ENCODE measurements at places on chromosomes 5 and 9.

- DNase-seq, result no peak
These were observed 104.2 kb downstream of the RAPGEF6 start for GRCh38 chr5:131530706-131531331.

DNA sequence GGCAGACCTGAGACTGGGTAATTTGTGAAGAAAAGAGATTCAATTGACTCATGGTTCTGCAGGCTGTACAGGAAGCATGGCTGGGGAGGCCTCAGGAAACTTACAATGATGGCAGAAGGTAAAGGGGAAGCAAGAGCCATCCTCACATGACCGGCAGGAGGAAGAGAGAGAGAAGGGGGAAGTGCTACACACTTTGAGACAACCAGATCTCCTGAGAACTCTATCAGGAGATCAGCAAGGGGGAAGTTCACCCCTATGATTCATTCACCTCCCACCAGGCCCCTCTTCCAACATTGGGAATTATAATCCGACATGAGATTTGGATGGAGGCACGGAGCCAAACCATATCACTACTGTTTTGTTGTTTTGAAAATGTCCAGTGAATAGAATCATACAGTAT is 110.2 kb downstream of the DAPK1 start:
- DNase-seq, result no peak

DNA sequence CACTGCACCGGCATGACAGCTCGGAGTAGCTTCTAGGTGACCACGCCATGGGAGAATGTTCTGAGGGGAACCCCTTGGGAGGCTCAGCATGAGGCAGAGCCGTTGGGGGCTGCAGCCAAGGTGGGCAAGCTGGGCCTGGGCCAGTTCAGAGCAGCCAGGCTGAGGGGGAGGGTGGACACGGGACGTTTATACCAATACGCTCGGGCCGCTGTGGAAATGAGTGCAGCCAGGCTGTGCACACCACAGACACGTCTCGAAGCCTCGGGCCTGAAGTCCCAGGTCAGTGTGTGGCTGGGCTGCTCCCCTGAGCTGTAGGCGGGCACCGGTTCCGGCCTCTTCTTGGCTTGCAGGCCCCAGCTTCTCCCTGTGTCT is 28.9 kb upstream of the SLC12A7 start:
- no peak for DNase-seq

DNA sequence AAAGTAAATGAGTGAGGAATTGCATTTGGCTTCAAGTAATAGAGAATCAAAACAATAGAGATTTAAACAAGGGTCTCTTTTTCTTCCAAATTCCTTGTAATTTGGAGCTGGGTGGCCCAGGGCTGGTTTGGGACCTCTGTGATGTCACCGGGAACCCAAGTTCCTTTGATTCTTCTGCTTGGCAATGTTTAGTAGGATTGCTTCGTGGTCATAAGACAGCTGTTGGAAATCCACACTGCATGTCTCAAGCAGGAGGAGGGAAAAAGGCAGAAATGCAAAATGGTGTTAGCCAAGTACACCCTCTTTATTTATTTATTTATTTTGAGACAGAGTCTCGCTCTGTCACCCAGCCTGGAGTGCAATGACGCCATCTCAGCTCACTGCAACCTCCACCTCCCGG is 72.6 kb upstream of the IL12B start:
- no peak for DNase-seq

DNA sequence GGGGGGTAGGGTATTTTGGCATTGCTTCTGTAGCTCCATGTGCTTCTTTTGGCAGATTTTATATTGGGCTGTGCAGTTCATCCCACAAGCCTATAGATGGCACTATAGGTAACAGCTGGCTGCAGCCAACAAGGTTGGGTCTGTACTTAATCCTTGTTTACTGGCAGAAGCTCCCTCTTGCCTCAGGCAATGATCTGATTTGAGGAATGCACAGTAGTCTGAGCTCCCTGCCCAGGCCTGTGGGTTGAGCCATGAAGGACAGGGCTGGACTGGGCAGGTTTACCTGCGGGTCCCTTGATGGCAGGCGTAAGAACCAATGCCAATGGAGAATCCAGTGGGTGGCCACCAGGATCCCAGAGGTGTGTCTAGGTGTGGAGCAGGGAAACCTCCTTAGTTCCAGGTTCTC is 11.7 kb upstream of the OR1J2 start:
- DNase-seq, result no peak

DNA sequence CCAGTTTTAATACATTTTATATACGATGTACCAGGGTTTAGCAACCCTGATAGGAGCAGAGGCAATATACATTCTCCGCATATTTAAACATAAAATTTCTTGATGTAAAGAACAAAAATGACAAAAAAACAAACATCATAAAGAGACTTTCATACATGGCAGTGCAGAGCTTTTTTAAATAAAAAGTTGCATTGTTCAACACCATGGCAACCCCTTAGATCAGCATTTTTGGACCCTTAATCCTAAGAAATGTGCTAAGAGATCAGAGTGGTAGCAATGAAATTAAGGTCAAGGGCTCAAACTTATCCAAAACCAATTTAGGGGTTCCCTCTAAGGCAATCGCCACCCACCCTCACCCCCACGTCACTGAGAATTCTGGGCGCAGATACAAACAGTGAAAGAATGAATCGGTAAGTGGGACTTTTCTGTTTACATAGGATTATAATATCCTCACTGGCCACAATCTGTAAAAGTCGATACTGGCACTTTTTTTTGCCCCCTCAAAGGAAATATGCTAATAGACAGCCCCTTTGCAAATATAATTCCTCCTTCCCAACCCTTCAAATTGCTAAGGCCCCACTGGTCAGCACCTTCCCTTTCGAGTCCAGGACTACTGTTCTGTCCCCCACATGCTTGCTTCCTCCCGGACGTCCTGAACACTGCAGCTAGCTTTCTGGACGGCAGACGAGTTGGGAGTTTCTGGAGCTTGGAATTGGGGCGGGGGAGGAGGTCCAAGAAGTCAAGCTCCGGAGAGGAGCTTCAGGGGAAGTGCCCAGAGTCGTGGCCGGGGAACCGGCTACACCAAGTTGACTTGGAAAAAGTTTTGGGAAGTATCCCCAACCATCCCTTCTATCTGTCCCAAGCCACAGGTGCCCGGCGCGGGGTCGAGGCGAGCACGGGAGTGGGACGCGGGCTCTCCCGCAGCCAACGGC is 2.2 kb downstream of the GAS1 start:
- no peak for DNase-seq

Data from activated CD8-positive, alpha-beta memory T cell treated with anti-CD3 and anti-CD28 coated beads for 1 hour (primary cell).